ENCODE measurements at places on chromosomes 1 and 21.

DNA sequence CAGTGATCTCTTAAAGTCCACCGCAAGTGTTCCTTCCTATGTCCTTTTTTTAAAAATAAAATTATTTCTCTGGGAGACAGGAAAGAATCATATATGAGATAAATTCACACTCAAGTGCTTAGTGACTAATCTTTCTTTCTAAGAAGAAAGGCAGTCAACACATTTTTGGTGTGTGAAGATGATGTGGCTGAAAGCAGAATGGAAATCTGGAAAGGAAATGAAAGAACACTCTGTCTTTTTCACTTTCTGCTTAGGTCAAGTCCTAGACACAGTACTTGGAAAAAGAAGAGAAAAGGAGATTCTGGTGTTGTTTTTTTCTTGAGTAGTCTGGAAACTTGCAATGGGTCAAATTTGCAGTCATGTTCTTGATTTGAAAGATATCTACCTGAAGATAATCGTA is 45.5 kb upstream of the PRRX1 start:
- DNase-seq, result no peak

- DNase-seq, result no peak
Observed at GRCh38 chr1:4305526-4306301, 348.7 kb upstream of the AJAP1 start.

DNA sequence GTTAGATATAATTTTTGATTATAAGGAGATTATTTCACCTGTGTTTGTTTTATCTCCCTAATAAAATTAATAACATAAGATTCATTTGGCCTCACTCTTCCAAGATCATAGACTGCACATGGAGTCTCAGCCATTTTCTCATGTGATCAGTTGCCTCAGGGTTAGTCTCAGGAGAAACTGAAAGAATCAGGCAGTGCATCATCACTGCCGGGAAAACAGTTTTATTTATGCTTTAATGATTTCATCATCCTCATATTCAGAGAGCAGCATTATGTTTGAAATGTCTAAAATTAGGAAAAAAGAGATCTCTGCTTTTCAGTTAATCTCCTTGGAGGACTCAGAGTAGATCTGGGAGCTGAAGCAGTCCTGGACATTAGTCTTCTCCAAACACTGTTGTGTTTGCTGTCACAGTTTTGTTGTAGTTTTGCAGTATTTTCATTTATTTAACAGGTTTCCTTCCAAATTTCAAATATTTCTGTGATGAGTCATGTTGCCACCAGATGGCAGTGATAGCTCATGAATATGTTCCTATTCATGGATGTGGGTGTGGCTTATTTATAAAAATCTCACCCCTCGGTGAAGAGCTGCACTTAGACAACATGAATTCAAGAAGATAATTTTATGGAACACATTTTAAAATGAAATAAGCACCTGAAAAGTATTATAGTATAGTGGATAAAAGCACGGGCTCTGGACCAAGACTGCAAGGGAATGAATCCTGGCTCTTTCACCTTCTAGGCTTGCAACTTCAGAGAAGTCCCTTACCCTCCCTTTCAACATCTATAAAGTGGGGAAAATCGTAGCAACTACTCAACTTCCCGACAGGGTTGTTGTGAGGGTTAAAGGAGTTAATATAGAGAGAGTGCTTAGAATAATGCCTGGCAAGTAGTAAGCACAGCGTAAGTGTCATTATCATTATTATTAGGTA is 31.2 kb downstream of the CHD1L start:
- peak; percentile 65 for DNase-seq

GRCh38 chr1:205939690-205940330 is 3.4 kb downstream of the SLC26A9 start:
- DNase-seq, result peak; percentile 38

GRCh38 chr1:8205771-8206170 is 112.1 kb upstream of the SLC45A1 start:
- DNase-seq, result no peak

- DNase-seq, result no peak
Observed at GRCh38 chr1:155514582-155515187, 47.9 kb downstream of the ASH1L start.

- no peak for DNase-seq
Observed at GRCh38 chr21:36964398-36964797, 2.1 kb downstream of the HLCS start.

GRCh38 chr1:29238620-29239002 is 2.3 kb downstream of the PTPRU start:
- no peak for DNase-seq

DNA sequence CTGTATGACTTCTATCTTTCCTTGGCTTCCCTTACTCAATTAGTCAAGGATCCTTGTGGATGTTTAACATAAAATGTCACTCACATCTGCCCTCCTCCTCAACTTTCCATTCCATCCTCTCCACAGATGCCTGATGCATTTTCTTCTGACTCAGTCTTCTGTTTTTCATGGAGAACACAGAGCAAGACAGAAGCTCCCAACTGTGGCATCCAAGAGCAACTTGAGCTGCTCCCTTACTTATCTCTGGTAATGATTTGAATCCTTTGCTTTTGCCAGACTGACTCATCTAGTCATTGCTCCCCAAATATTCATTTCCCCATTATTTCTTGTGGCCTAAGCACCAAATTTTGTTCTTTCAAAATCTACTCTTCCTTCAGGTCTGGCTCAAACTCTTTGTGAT is 120.6 kb downstream of the LYPLAL1 start:
- no peak for DNase-seq

DNA sequence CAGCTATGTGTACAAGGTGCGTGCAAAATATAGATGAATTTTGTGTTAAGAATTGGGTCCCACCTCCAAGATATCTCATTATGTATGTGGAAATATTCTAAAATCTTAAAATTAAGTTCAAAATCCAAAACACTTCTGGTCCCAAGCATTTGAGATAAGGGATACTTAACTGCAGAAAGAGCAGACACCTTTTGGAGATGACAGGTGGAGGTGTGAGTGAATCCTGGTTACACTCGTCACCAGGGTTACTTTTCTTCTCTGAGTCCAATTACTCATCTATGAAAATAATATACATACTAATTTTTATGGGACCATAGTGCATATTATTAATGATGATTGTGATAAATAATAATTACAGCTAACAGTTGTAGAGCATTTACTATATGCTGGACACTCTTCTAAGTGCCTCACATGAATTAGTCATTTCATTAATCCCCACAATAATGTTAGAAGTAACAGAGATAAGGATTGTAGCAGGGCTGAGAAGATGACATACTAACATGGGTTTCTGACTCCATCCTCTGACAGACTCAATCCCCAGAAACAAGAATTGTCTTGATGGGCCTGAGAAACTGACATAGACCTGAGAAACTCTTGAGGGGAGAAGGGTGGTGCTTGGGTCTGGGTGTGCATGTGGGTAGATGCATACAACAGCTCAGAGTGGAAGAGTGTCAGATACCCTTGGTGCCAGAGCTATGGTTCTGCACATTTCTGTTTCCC is 8.3 kb upstream of the FASLG start:
- no peak for DNase-seq

DNA sequence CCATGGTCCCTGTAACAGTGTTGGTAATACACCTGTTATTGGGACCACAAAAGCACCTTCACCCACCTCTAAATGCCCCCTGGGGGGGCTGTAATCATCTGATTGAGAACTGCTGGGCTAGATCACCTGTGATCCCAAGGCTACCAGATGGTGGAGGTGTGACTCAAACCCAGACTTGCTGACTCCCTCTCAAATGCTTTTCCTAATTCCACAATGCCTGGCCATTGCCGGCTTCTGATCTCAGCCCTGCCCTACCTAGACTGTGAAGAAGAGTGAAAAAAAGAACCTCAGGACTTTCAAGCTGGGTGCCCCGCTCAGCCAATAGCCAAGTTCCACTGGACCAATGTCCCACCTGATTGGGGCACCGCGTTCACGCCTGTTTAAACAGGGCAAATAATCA is 9.6 kb downstream of the TMEM9 start:
- DNase-seq, result no peak

GRCh38 chr1:182600745-182601415 is 3.3 kb downstream of the RGS16 start:
- no peak for DNase-seq

GRCh38 chr1:157442065-157442464 is 110.2 kb downstream of the FCRL5 start:
- no peak for DNase-seq

GRCh38 chr1:111221633-111222291 is 5.8 kb upstream of the CHI3L2 start:
- no peak for DNase-seq

- no peak for DNase-seq
Observed at GRCh38 chr1:115251856-115252255, 86.2 kb downstream of the NGF start.

DNA sequence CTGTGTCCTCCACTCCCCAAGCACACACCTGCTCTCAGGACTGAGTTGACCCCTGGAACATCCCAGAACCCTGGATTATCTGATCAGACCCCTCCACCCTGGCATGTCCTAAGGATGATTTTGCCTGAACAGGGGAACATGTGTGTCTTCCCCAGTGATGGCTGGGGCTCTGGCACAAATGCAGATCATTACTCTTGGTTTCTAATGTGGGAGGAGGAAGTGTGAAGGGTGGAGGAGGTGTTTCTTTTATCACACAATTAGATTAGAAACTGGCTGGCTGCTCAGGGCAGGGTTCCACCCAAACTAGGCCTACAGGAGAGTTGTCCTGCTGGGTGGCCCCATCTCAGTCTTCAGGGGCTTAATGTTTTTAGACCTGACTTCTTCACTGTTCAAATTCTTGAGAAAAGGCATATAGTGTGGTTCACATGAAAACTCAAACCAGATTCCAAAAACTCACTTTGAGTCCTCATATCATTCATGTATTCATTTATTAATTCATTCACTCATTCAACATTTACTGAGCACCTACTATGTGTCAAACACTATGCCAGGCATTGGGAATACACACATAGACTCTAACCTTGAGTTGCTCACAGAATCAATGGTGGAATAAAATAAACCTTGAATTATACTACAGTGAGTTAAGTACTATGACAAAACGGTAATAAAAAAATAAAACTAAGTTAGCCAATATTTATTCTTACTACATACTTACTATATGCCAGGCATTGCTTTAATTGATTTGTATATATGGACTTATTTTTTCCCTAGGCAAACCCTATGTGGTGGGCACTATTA is 221.8 kb upstream of the JUN start:
- DNase-seq, result no peak

DNA sequence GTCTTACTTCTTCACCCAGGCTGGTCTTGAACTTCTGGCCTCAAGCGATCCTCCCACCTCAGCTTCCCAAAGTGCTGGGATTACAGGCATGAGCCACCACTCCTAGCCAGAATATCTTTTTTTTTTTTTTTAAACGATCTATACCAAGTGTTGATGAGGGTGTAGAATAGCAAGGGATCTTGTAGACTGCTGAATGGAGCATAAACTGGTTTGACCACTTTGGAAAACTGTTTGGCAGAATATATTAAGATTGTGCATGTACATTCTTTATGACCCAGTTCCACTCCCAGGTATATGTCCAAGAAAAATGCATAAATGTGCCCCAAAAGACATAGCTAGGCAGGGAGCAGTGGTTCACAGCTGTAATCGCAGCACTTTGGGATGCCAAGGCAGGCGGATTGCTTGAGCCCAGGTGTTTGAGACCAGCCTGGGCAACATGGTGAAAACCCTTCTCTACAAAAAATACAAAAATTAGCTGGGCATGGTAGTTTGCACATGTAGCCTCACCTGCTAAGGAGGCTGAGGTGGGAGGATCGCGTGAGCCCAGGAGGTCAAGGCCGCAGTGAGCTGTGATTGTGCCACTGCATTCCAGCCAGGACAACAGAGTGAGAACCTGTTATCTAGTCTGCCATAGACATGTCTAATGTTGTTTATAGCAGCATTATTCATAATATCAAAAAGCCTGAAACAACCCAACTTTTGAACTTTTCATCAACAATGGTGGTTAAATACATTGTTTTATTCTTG is 184.0 kb downstream of the VPS13D start:
- DNase-seq, result no peak

- no peak for DNase-seq
Observed at GRCh38 chr1:69738458-69739250, 170.9 kb downstream of the LRRC7 start.

DNA sequence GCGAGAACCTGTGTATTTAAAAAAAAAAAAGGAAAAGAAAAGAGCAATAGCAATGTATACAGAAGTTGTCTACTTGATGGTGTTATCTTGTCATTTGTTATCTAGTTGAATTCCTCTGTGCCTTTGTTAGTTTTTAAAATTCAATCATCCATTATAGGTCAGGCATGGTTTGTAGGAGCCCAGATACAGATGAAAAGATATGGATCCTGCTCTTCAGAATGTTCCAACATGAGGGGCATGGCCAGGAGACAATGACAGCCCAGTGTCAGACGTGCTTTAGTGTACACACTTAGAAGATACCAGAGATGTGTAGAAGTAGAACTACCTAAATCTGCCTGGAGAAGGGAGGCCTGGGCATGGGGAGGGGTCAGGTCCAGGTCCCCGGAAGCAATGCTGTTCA is 16.6 kb downstream of the MTARC2 start:
- DNase-seq, result no peak

DNA sequence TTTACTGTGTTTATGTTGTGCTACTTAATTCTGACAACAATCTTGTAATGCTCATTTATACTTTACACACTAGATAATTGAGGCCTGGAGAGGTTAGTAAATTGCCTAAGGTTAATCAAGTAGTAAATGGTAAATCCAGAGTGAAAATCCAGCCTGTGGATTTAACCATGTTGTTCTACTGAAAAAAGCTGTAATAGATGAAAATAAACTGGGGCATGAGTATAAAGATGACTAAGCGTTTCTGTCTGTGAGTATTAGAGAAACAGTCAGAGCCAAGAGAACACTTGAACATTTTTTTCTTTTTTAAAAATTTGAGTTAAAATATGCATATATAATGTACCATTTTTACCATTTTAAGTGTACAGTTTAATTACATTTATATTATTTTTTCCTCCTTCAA is 47.9 kb upstream of the LEPR start:
- no peak for DNase-seq

DNA sequence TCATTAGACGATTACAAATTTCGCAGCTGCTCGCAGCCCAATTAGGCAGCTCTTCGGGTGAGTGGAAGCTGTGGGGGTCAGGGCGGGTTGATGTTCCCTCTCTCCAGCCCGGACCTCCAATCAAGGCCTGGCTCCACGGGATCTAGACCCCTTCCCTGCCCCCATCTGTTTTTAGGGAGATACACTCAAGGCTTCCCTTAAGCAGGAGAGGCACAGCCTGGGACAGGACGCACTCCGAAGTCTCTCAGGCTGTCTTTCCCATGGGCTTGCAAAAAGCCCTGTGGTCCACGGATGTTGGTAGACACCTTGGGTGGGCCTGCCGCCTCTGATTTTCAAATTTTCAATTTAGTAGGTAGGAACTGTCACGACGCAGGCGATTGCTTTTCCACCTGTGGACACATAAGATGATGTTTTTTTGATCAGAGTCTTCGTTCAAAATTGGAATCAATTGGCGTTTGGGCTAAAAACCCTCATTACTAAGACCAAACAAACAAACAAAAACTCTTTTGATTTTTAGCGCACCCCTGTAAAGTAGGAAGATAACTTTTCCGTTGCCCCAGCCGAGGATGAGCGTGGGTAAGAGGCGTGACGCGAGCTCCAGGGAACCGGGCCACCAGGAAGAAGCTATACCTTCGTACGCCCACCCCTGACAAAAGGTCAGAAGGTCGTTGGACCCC is 2.5 kb upstream of the LHX8 start:
- DNase-seq, result no peak

- DNase-seq, result no peak
Observed at GRCh38 chr21:43951911-43952703, 60.0 kb upstream of the TRAPPC10 start.

- DNase-seq, result no peak
Observed at GRCh38 chr1:228747301-228747935, 12.1 kb downstream of the RHOU start.

GRCh38 chr21:17900990-17901385 is 81.8 kb upstream of the C21orf91 start:
- no peak for DNase-seq

All from NCI-H748 treated with DMSO at 0.1 percent for 48 hours (cell line).